NCI-H2029 (cell line): ENCODE measurements at places on chromosomes 5 and 9.

- DNase-seq, result no peak
These were observed 43.4 kb downstream of the AMBP start for GRCh38 chr9:114034661-114035062.

DNA sequence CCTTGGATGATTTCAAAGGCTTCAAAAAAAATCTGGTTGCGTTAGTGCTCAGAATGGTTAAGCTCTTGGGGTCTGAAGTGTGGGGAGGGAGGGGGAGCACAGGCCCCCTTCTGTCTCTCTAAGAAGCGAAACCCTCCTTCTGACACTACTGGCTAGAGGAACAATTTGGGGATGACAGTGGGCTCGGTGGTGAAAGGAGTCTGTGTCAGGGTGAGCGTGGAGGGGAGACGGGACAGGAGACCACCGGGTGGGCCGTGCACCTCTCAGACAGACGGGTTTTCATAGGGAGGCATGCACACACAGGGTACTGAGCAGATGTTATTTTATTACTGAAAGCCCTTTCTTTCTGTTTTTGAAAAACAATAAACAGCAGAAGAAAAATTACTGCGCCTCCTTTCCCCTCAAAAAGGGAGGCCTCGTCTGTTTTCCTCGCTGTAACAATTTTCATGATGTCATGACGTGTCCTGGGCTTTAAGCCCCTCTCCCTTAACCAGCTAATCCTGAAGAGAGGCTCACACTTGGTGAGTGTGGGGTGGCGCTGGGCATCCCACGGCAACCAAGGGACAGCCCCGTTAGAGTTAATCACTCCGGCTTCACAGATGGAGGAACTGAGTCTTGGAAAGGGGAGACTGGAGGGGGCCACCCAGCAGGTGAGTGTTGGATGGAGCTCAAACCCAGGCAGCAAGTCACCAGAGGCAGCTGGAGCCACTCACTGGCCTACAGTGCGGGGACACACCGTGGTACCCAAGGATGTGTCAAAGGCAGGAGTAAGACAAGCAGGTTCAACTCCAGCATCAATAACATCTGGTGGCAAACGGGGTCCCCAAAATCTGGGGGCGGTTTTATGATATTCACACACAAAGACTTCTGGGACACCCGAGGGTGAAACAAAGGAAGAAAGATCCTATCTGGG, 53.4 kb downstream of the PTCH1 start:
- DNase-seq, result no peak

GRCh38 chr9:132006677-132007370, 72.8 kb downstream of the MED27 start:
- peak; percentile 78 for DNase-seq

- DNase-seq, result peak; percentile 44
These were observed 21.3 kb downstream of the KCTD16 start for GRCh38 chr5:144191998-144192397.

GRCh38 chr9:35490910-35491465, 1.1 kb downstream of the RUSC2 start:
- DNase-seq, result no peak

- no peak for DNase-seq
These were observed 13.7 kb downstream of the TRIO start for GRCh38 chr5:14156650-14157492.

- no peak for DNase-seq
These were observed 23.6 kb upstream of the SLC6A3 start for GRCh38 chr5:1468629-1469527.

GRCh38 chr5:125609011-125609410, 814.2 kb upstream of the GRAMD2B start:
- no peak for DNase-seq

DNA sequence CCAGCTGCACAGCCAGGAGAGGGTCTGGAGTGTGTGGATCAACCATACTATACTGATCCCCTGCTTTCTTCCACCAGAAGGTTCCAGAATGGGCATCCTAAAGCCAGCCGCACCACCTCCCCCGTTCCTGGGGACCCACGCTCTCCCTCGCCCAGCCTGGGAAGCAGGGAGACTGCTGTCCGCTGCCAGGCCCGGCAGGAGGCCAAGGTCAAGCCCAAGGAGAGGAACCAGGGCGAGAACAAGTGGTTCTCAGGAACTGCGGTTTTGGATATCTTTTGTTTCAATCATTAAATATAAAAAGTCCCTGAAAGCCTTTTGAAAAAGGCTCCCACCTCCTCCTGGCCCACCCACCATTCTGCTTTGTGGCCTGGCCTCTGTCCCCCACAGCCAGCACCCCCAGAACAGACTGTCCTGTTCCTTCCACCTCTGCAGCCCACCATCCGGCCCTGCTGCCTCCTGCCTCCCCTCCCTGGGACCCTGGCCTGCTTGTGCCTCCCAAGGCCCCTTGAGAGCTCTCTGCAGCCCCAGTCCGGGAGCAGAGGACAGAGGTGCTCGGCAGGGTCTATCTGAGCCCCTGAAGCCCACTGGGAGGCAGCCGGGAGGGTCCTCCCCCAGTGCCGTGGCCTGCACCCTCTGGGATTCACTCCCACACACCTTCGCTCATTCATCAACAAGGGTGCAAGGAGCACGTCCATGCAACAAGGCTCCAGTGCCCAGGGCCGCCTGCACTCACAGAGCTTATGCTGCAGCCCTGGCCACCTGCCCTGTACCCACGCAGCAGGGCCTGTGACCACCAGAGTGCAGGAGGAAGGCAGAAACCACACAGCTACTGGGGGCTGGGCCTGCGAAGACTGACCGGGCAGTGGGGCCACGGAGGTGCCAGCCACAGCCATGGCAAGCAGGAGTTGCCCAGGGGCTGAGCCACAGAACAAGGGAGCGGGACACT, 614 bp upstream of the LCN6 start:
- DNase-seq, result no peak

- no peak for DNase-seq
These were observed 24.7 kb downstream of the STK10 start for GRCh38 chr5:172163346-172163745.

- no peak for DNase-seq
These were observed 517.8 kb downstream of the IRX1 start for GRCh38 chr5:4113426-4113825.

- no peak for DNase-seq
These were observed at the start of gene MZB1 for GRCh38 chr5:139389701-139390638. TSS of gene MZB1 (minus strand) at chr5:139389913. CDS start at chr5:139389856, 57 bp downstream.

GRCh38 chr5:144638787-144639186, 468.1 kb downstream of the KCTD16 start:
- no peak for DNase-seq

GRCh38 chr9:113966394-113966793, 90.3 kb downstream of the ZNF618 start:
- DNase-seq, result no peak

- peak; percentile 49 for DNase-seq
These were observed 57.4 kb downstream of the DAP start for GRCh38 chr5:10703676-10704075.

DNA sequence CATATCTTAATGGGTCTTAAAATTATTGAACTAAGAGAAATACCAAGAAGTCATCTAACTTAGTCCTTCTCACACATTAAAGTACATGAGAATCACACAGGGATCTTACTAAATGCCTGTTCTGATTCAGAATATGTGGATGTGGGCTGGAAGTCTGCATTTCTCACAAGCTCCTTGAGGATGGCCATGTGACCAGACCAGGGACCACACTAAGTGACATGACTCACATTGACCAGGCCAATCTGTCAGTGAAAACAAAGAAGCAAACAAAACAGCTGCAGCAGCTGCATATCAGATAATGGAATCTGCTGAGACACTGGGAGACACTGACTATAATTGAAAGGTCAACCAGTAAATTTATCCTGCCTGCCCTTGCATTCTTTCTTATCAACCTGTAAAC, 110.5 kb downstream of the ADAMTS12 start:
- no peak for DNase-seq

DNA sequence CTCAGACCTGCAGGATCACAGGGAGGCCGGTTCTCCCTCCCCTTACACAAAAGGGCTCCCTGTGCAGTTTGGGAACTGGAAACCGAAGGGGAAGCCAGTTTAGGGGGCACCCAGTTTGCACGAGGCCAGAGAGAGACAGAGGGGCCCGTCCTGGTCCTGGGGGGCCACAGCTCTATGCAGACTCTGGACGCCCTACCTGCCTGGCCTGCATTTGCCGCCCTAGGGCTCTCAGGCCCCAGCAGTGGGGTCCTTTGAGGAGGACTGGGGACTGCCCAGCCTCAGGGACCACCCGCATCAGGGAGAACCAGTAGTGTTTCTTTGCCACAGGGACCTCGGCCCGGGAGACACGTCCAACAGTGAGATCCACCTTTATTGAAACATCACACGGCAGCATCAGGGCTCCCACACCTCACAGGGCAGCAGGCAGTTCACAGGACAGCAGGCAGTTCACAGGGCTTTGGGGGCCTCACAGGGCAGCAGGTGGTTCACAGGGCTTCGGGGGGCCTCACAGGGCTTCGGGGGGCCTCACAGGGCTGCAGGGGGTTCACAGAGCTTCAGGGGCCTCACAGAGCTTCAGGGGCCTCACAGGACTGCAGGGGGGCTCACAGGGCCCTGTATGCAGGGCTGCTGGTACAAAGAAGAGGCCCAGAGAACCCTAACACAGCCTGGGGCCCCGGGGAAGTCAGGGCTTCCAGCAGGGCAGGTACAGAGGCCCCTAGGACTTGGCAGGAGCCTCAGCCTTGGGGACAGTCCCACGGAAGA, 648 bp upstream of the NSMF start:
- no peak for DNase-seq

- DNase-seq, result no peak
These were observed 2.2 kb downstream of the DUSP1 start for GRCh38 chr5:172768573-172769341.

DNA sequence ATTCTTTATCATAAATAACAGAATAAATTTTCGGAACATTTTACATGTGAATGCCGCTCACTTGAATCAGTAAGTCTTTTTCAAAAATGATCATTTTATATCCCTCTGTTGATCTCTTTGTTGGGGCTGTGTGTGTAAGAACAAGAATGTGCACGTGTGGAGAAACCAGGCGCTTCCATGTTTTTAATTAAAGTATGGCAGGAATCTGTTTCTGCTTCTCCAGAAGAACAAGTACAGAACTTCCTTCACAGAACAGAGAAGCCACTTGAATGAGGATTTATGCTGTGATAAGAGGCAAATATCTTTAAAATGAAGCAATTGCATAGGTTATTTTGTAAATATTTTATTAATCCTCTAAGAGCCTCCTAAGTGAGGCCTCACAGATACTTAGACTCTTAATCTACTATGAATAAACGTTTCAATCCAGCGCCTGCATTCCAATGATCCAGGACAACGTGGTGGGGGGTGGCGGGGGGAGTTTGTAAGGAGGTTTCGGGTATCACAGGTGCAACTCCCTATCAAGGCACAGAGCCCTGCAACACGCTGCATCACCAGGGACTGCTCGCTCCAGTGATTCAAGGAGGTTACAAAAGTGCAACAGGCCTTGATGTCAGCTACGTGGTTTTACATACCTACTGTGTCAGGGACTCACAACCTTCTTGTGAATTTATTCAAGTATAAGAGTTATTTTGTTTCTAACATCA, 409.2 kb downstream of the BNC2 start:
- no peak for DNase-seq
